ENCODE measurements at places on chromosomes 3 and 15. TPM values are rescaled to one million over a fixed set of nuclear protein-coding genes. Genes with fewer than 3 reads are reported as not detected.

DNA sequence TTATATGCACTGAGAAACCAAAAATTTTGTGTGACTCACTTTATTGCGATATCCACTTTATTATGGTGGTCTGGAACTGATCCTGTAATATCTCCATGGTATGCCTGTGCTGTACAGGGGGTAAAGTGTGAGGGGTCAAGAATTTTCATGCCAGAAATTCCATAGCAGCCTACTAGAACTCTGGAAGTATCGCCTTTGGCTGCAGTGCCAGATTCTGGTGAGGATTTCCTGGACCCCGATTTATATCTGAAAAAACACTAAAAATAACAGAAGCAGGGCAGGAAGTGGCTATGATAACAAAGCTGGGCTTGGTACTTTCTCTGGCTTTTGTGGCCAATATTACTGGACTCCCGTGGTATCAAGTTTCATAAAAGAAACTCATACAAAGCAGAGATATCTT is 36.4 kb downstream of the CCDC80 start:
- no peak for ATAC-seq

ASB14 gene
- not detected for total RNA-seq

GRCh38 chr15:58760385-58761009 is 10.6 kb upstream of the MINDY2 start:
- no peak for ATAC-seq

DNA sequence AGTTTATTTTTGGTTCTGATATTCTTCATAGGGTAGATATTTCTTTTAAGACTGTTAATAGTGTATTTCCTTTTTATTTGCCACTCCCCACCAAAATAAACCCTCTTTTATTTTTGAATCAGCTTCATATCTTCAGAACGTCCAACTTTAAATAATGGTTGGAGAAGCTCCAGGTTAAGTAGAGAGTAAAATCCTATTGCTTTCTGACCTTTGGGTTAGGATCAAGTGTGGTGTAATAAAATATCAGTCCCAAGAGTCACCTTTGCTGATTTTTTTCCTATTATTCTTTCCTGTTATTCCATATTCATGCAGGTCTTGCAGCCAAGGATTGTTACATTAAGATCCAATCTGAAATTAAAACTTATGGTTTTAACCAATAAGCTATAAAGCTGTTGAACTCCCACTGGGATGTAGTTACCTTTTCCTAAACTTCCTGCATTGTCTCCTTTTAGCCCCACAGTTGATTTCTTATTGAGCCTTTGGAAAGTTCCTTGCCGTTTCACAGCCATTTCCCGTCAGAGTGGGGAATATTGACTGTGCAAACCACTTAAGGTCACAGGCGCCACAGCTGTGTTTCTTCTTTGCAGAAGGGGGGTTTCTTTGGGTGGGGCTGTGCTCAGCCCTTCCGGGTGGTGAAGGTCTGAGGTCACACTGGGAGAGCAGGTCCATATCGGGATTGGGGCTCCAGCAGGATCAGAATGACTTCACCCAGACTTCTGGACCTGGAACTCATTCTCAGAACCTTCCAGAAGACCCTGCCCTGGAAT is 287.3 kb upstream of the CTDSPL start:
- ATAC-seq: no peak

DNA sequence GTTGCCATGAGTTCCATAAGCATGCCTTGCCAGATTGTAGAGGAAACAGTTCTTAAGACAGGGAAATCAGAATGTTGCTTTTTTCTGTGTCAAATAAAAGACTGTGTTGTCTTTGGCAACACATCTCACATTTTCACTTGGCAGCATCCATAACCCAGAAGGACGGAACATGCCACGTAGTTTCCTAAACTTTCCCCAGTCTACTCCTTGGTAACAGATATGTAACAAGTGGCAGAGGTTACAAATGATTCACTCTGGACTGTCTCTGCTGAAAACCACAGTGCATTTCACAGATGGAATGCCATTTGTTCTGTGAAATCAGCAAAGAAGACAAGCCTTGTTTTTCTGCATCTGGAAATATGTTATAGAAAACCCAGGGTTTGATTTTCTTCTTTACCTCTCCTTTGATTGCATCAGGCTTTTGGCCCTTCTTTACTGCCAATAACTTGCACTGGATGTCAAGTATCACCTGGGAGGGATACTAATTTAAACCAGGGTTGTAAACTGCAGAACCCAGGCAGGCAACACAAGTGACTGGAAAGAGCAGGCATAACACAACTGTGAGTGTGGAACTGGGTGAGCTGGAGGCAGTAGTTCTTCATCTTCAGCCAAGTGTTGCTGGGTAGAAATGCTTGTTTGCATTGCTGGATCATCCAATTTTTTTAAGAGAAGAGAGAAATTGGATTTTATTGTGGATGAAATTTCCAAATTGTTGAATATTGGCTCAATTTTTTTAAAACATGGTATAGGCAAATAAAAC is 124.4 kb upstream of the FOXB1 start:
- ATAC-seq: no peak

DNA sequence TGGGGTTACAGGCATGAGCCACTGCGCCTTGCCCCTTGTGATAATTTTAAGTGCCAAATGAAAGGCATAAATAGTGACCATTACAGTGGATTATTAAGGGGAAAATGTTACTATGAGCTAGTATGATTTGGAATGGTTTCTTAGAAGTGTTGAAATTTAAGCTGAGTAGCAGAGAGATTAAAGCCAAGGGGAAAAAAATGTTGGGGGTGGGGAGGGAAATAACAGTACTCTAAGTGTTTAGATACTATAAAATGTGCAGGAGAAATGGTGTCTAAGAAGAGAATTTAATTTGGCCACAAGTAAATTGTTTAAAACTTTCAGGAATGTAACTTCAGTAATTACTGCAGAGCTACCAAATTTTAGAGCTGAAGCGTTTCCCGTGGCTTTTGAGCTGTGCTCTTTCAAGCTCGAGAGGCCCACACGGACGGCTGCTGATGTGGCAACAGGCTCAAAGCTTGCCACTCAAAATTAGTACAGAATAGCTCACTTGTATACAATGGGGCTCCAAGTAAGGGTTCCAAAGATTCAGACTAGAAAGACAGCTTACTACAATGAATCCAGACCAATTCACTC is 23.9 kb upstream of the SLC12A8 start:
- ATAC-seq: no peak

APEH gene
- total RNA-seq: 103 TPM

DNA sequence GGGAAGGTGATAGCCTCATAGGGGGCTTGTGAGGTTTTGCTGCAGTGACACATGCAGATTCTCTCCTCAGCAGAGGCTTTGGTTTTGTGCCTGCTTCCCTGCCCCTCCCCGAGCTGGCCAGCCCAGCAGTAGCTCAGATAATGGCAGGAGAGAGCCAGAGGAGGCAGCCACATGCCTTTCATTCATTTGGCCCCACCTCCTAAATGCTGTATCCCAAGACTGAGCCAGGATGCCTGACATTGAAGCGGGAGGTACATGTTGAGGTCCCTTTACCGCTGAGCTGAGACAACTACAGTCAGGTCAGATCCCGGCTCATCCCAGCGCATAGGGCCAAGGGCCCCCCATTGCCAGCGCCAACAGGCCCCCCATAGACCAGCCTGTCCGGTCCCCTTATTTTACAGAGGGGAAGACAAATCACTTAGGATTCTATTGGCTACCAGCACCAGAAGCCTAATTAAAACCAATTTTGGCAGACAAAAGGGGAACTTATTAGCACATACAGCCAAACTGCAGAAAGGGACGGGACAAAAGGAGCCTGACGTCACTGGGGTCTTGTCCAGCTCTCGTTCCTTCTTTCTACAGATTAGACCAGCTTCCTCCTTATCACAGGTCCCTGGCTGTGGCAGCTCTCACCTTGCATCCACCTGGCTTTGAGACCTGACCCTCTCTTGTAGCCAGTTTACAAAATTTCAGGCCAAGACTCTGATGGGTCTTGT is 12.1 kb upstream of the POLG start:
- ATAC-seq: no peak

DNA sequence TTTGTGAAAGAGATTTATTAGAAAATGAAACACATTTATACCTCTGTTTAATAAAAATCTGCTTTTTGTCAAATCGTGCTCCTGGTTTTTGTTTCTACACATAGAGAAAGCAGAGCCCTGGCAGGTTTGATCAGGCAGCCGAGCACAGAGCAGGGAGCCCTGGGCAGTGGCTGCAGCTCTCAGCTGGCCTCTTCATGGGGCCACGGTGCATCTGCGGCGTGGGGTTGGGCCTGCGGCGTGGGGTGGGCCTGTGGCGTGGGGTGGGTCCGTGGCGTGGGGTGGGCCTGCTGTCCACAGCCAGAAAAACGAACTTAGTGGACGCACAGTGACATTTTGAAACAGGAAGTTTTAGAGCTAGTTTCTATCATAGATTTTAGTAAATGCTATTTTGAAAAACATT is 10.6 kb downstream of the GOLGA6L2 start:
- ATAC-seq: no peak

THRB gene
- 4.7 TPM for total RNA-seq

Data from esophagus mucosa (tissue), 1 donor.